ENCODE measurements at places on chromosomes 2 and 18. TPM values are rescaled to one million over a fixed set of nuclear protein-coding genes. Genes with fewer than 3 reads are reported as not detected.

- no peak for DNase-seq
Observed at GRCh38 chr2:67571785-67572718, 174.9 kb downstream of the ETAA1 start.

GRCh38 chr18:11865071-11865470 lies 13.9 kb downstream of the CHMP1B start:
- DNase-seq = no peak

Gene PARD3B
- total RNA-seq = 37.0 TPM

Gene PDE1A
- total RNA-seq = 15.1 TPM

DNA sequence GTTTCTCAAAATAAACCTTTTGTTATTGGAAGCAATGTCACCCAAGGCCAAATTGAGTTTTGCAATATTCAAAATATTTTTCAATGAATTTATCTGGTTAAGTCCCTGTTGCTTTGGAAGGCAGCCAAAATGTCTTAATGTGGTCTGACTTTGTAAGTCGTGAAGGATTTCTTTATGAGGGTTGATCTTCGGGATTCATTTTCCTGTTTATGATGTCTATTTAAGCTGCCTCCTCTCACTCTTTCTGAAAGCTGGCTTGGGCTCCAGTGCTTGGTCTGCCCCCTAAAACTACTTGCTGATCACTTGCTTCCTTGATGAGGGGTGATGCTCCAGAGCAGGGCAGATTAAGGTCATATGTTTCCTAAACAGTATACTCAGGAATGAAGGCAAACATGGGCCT lies 141.1 kb downstream of the ANTXR1 start:
- DNase-seq = no peak

Gene CRYBA2
- not detected for total RNA-seq

Gene C2orf66
- total RNA-seq = not detected

- peak; percentile 89 for DNase-seq
Observed at GRCh38 chr2:9703085-9703678, 72.4 kb upstream of the YWHAQ start.

Gene GPAT2
- 6.0 TPM for total RNA-seq

- DNase-seq = no peak
Observed at GRCh38 chr18:46867367-46868143, 49.8 kb downstream of the PIAS2 start.

- DNase-seq = no peak
Observed at GRCh38 chr2:236694146-236694888, 124.7 kb downstream of the ACKR3 start.

GRCh38 chr2:197239434-197239833 lies 71.1 kb downstream of the ANKRD44 start:
- DNase-seq = no peak

GRCh38 chr2:207143215-207144172 lies 22.3 kb downstream of the KLF7 start:
- DNase-seq = peak; percentile 93

DNA sequence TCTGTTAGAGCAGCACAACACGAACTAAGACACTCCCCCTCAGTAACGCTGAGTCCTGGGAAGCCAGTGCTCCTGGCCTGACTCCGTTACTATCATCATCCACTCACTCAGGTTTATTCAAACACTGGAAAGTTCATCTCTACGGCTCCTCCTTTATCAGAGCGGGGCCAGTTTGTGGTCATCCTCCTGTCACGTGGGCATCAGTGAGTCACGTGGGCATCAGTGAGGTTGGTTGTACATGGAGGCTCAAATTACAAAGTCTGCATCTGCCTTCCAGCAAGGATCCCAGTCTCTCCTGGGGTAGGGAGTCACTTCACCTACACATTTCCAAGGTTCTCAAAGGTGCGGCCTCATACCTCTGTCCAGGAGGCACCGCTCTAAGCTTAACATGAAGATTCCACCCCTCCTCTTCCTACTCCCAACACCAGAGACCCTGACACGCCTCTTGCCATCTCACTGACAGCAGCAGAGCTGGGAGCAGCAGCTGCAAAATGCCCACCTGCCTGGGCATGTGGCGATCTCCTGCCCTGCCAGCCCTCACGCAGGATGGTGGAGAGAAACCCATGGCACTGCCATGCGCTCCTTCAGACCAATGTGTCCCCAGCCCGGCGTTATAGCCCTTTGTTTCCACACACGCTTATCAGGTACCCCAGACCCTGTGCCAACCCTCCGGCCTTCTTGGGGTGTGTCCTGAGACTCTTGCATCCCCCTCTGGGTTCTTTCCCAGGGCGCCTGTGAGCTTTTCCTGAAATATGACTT lies 99.2 kb upstream of the PTPRM start:
- DNase-seq = no peak

GRCh38 chr18:3172097-3172496 lies 47.7 kb downstream of the MYOM1 start:
- DNase-seq = no peak

DNA sequence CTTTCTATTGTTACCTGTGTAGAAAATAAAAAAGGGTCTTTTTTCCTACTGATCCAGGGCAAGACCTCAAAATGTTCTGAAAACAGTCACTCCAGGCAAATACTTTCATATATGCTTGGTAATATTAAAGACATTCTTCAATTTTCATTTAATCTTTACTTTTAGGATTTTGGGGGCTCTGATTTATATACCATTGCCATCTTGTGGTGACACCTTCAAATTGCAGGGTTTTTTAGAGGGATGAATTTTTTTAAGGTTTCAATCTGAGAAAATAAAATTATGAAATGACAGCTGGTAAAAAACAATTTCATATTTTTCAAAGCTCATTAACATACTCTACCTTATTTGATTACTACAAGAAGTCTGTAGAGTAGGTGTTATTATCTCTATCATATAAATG lies 26.8 kb downstream of the MAPK4 start:
- no peak for DNase-seq

DNA sequence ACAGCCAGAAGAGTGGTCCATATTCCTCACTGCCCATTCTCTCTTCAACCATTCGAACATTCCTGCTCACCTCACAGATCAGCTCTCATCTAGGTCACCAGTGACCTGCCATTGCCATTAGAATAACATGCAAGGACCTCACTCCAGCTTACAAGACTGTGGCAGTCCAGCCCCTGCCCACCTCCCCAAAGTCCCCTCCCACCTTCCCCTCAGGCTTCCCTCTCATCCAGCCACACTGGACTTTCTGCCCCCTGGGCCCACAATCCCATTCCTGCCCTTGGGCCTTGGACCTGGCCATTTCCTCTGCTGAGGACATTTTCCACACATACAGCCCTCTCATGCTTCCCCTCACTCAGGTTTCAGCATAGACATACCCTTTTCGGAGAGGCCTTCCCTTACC lies 5.2 kb upstream of the TMEM177 start:
- peak; percentile 55 for DNase-seq

DNA sequence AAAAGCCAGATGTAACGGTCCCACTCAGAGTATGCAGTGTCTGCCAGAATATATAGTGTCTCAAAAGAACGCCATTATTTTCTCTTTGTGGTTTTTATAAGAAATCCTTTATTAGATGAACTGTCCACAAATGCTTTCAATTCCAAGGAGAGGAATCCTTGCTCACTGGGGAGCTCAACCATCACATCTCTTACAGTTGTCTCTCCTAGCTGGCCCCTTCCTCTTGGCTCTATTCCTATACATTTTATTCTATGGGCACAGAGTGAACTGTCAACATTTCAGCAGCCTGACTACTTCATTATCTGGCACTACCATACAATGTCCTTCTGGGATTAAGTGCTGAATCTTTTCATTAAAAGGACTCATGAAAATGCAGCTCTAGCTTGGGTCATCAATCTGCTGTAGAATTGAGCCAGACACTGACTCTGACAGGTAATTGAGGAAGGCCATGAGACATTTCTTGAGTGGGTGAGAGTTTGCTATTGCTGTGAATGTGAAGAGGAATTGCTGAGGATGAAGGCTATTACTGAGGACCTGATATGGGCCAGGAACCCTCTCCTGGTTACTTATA lies 96.5 kb upstream of the THOC1 start:
- no peak for DNase-seq

Gene NTSR2
- total RNA-seq = not detected

Gene KLHL30
- 9.6 TPM for total RNA-seq

DNA sequence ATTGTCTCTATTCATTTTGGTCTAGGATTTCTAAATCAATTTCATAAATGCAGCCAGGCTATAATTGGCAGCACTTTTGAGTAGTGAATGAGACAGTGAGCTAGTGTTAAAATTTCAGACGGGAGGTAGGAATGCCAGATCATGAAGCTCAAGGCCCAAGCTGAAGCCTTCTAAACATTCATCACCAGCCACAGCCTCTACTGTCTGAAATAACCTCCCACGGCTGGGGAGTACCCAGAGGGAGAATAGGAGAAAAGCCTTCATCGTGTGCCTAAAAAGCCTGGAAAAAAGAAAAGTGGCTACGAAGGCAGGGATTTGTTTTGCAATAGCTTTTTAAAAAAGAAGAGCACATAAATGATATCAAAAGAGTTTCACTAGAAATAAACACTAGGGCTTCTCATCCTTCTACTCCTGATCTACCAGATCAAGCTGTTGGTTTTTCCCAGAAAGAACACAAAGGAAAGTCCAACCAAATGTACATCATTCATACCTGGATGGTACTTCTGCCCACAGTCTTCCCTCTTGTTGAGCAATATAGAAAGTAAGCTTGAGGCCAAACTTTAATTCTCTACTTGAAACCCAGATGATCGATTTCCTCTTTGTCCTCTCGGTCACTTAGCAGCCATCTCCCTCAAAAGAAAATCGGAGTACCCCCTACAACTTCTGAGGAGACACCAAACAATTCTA lies 48.1 kb upstream of the SLC39A10 start:
- DNase-seq = no peak

GRCh38 chr2:3453190-3453999 lies 65.9 kb downstream of the ADI1 start:
- no peak for DNase-seq

- no peak for DNase-seq
Observed at GRCh38 chr2:163734881-163735684, 725 bp downstream of the FIGN start.

GRCh38 chr18:8296886-8297616 lies 312.2 kb upstream of the RAB12 start:
- no peak for DNase-seq

Gene C18orf54
- 2.4 TPM for total RNA-seq

GRCh38 chr2:241720099-241720498 lies 14.3 kb upstream of the D2HGDH start:
- no peak for DNase-seq

Measured in posterior vena cava (tissue), 2 donors.